ENCODE measurements at places on chromosomes 16 and 17.

- DNase-seq, result no peak
Observed at GRCh38 chr16:81917375-81917774, 93.9 kb downstream of the SDR42E1 start.

- no peak for DNase-seq
Observed at GRCh38 chr17:47176389-47176826, 12.7 kb downstream of the CDC27 start.

DNA sequence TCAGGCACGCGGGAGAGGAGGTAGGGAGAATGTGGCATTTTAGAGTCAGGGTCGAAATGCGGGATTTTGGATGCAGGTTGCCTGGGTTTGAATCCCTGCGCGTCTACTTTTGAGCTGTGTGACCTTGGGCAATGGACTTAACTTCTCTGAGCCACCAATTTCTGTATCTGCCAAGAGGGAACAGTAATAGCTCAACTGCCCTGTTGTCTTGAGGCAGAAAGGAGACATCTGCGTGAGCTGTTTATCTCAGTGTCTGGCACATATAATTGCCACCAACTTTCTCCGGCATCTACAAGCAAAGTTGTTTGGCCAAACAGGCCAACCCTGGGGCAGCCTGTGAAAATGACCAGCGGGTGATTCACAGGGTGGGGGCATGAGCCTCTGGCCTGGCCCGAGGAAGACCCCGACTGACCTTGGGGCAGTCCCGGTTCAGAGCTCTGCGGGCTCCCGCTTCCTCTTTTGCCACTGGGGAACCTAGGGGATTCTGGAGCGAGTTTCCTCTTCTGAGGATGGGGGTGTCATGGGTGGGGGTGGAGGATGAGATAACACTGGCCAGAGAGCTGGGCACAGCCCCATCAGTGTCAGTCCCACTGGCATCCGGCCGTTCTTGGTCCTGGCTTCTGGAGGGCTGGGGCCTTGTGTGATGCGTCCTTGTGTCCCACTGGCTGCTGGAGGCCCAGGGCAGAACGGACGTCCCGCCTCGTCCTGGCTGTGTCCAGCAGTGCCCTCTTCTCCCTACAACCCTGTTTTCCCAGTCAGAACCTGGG is 1.3 kb downstream of the SNN start:
- no peak for DNase-seq

DNA sequence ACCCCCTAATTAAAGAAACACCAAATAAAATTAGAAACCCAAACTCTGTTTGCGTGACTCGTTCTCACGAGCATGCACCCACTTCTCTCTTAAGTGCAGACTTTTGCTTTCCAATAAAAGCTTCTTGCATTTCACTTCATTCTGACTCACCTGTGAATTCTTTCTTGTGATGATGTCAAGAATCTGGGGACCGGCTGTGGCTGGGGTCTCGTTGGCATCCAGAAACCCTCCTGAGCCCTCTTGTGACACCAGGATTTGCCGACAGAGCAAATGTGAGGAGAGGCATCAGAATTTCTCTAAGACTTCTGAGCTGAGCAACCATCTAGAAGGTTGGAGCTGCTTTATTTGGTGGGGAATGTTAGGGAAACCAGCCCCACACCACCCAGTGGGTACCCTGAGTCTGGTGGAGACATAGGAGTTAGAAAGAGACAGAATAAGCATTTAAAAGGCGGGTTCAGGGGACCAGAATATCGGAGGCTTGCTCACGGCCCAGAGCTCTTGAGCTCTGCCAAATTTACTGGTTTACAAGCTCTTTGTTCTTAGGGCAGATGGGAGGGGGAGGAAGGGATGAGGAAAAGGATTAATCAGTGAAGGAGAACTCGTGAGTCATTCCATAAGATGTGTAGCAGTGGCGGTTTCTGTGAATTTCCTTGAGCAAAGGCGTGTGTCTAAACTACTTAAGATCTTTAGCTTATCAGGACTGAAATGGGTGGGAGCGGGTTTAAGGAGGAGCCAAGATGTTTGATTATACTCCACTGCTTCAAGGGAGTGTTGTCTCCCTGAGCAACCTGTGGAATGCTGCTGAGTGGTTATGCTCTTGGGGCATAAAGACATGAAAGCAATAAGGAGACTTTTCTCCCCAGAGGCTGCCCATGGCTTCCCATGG is 24.2 kb upstream of the TMC5 start:
- DNase-seq, result no peak

DNA sequence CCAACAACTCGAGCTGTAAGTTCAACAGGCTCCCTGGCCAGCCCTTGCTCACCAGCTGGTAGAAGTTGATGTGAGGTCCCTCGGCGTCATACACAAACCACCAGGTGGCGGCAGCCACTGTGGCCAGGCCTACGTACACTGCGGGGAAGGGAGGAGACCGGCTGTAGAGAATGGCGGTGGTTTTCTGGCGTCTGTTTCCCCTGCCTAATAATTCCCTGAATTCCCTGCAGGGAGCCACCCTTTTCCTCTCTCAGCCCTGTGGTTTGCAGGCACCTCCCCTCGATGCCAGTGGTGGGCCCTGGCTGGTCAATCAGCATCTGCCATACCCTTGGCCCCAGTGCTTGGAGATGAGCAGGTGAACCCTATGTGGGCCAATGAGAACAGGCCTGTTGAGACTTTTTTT is 18.9 kb upstream of the P2RX1 start:
- DNase-seq, result peak; percentile 29

DNA sequence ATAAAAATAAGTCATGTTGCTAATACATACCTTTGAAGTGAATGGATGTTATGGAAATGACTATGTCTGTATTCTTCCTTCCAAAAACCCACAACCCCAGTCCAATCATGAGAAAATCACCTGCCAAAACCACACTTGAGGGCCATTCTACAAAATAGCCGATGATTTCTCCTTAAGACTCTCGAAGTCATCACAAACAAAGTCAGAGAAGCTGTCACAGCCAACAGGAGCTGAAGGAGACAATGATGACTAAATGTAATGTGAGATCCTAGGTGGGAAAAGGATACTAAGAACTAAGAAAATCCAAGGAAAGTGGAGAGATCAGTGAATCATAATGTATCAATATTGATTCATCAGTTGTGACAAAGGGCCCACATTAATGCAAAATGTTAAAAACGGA is 432.9 kb upstream of the DYNLRB2 start:
- no peak for DNase-seq

DNA sequence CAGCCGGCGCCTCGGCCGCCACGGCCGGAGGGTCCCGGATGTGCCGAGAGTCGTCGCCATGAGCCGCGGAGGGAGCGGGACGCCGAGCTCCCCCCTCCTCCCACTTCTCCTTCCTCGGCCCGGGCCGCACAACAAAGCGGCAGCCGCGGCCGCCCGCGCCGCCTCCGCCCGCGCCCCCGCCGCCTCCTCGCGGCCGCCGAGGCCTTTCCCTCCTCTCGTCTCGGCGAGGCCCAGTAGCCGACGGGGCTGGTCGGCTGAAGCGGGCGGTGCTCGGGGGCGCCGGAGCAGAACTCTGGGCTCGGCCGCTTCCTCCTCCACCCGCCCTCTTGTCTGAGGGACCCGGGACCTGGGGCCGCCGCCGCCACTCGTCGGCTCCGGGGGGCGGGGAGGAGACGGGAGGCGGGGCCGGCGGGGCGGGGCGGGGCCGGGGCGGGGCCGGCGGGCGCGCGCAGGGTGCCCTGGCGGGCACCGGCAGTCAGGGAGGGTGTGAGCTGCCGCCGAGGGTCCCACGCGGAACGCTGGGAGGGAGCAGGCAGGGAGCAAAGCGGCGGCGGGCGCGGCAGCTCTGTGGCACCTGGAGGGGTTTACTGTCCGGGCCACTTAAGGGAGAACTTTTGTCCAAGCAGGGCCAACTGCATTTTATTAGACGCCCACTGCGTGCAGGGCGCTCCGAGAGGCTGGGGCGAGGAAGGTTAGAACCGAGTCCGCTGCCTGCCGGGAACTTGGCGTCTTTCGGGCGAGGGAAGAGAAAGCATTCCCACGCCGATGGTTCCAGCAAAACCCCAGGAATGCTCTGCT is at the start of gene SMURF2:
SMURF2 (minus strand) TSS at position 332 of the 798 bp plus-strand sequence. CDS start 427 bp downstream, outside the sequence.
- DNase-seq, result peak; percentile 77
